ENCODE measurements at places on chromosomes 16 and 17.

DNA sequence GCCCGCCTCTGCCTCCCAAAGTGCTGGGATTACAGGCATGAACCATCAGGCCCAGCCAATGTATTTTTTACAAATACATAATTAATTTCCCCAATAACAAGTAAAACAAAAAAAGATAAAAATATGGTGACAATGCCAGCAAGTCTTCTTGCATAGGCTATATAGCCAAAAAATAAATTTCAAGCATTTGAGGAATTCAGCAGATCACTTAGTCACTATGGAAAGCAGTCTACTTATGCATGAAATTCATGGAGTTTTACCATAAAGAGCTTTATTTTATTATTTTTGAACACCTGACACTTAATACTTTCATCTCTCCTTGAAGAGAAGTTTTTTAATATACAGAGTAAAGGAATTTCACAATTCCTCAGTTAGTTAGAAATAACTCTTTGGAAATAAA, 56.4 kb downstream of the BRIP1 start:
- DNase-seq, result no peak

- DNase-seq, result peak; percentile 6
Measured at GRCh38 chr16:61014869-61015268, 1021.4 kb downstream of the CDH8 start.

DNA sequence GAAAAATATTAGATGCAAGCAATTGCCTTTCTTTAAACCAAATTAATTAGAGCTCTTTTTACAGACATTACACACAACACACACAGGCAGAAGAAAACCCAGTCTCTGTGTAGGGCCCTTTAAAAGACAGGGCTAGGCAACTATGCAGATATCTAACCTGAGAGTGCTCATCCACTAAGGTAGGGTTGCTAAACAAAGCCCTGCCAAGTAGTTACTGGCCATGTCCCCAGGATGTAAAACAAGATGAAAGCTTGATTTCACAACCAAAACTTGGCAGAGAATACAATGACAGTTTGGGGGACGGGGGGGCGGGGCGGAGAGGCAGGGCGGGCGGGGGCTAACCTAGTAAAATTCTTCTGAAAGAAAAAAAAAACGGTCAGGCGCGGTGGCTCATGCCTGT, 669.0 kb upstream of the CA10 start:
- DNase-seq, result no peak

DNA sequence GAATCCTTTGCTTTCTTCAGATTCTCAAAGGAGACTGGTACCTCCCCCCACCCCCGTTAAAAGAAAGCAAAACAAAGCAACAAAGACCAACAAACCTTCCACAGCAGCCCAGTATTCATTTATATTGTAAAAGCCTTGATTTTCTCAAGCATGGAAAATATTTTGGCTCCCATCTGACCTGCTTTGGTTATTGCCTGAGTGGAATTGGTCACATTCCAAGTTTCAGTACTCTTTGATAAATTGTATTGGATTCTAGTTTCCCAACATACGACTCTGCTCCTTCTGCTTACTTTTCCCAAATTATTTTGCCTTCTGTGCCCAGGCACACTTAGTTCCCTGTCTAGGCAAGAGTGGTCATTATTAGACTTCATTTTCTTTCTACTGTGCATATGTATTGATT, 1.3 kb downstream of the ABCC11 start:
- DNase-seq, result no peak

DNA sequence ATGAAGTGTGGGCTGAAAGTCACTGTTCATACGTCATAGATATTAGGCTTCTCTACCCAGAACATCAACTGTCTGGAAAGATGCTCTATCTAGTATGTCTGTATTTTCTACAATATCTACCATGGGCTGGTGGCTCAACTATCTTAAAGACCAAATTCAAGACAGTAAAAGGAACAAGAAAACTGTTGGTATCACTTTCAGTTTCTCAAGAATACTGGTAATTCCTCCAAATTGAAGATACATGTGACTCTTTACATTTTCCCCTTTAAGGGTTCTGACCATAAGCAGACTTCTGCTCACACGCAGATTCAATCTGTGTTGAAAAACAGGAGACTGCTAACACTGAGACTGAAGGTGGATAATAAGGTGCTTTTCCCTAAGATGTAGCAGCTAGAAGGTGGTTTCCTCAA, 24.2 kb downstream of the XPO6 start:
- no peak for DNase-seq

DNA sequence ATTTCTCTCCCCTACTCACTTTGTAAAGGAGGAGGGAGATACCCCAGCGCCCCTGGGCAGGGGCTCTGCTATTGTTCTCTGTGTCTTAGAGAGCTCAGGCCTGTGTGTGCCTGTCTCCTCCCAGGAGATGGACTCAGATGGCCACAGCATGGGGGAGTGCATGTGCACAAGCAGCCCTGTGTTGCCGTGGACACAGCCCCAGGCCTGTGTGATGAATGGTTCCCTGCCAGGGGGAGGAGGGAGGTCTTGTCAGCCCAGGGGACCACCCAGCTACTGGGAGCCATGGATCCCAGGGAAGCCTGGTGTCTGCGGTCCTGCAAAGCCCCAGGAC, 26.3 kb downstream of the GINS2 start:
- DNase-seq, result no peak

- DNase-seq, result no peak
Measured at GRCh38 chr17:43857957-43858600, 11.1 kb downstream of the CD300LG start.

- DNase-seq, result no peak
Measured at GRCh38 chr17:8055851-8056231, 17.0 kb downstream of the ALOX15B start.

DNA sequence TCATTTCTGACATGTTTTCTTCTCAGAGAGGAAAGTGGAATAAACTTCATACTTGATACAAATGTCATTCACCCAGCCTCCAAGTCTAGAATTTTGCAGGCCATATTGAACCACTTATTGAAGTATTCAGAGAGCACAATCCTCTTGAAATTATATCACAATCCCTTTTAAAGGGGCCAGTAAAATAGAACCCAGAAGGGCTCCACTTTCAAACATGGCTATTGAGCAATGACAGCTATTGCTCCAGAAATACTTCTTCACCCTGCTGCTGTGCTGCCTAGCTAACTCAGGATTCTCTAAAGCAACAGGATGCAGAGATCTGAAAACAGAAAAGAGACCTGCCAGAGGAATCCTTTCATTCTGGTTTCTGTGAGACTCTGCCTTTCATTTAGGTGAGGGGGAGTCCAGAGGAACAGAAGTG, 275.0 kb upstream of the CDH5 start:
- DNase-seq, result no peak

DNA sequence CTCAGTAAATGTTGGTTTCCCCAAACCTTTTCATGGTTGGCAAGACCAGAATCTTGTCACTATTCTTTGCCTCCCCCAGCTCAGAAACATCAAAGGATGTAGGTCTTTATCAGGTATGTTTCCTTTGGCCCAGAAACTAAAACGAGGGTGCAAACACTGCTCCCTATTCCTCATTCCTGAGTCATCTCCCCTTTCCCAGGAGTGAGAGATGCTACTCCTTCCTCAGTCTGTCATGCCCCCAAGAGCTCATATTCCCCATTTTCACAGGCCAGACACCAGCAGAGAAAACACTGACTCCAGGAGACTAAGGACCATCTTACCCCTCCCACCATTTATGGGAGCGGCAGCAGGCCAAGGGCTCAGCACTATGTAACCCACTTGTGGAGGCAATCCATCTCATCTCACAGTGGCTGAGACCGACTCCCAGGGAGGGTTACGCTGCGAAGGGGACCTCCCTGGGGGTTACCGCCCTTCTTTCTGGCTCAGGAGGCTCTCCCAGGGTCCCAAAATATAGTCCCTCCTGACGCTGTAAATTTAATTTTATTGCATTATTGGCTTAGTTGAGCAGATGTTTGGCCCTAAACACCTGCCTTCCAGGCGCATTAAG, 1.5 kb downstream of the GEMIN4 start:
- no peak for DNase-seq

- DNase-seq, result peak; percentile 9
Measured at GRCh38 chr17:35660902-35661301, 70.5 kb upstream of the RASL10B start.

DNA sequence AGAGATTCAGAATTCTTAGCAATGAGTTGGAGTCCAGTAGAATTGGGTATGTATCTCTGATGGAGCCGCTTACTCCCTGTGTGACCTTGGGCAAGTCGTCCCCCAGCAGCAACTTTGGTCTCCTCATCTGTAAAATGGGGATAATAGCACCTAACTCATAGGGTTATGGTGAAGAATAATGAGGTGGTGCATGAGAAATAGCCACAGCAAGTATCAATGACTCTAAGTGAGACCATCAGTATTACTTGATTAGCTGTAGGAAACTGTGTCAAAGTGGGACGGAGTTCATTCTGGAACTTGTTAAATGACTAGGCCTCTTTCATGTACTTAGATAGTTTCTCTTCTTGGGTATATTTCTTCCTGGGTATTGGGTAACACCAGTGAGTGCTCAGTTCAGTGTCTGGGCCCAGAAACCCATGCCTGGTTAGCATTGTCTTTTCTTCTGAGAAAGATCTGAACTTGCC, 6.4 kb downstream of the PRKCB start:
- DNase-seq, result no peak

GRCh38 chr17:49193513-49194296, 16.7 kb downstream of the GNGT2 start:
- DNase-seq, result peak; percentile 91

GRCh38 chr17:10151667-10152496, 46.5 kb downstream of the GAS7 start:
- no peak for DNase-seq

DNA sequence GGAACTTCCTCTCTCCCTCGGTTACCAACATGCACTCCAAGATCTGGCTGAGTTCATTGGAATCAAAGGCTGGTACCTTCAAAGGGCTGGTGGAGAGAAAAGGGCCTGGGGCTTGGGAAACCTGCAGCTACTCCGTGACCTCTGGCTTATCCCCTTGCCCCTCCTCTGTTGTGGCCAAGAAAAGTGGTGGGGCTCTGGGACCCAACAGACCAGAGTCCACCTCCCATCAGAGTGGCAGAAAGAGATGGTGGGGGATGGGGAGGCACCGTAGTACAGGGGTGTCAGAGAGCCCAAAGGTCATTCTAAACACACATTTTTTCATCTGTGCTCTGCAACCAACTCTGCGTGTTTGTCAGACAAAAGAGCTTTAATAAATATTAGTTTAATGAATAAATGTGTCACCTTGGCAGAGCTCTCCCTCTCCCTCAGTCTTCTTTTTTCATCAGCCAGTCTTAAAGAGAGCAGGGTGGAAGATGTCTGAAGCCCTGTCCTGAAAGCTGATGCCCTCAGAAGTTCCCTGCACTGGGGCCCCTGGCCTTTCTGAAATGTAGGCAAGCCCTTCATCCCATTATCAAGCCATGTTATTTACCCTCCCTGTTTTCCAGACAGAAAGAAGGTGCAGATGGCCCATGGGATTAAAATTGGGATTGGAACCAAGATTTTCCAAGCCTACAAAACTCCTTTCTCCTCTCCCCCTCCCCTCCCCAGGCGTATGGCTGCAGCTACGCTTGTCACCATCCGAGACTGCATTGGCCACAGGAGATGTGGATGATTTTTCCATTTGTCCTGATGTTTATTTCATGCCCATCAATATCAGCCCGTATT, 227.3 kb downstream of the CCDC182 start:
- DNase-seq, result peak; percentile 94

GRCh38 chr17:13035420-13035819, 17.6 kb upstream of the ELAC2 start:
- DNase-seq, result no peak

GRCh38 chr16:84075376-84075775, 32.8 kb upstream of the SLC38A8 start:
- no peak for DNase-seq

DNA sequence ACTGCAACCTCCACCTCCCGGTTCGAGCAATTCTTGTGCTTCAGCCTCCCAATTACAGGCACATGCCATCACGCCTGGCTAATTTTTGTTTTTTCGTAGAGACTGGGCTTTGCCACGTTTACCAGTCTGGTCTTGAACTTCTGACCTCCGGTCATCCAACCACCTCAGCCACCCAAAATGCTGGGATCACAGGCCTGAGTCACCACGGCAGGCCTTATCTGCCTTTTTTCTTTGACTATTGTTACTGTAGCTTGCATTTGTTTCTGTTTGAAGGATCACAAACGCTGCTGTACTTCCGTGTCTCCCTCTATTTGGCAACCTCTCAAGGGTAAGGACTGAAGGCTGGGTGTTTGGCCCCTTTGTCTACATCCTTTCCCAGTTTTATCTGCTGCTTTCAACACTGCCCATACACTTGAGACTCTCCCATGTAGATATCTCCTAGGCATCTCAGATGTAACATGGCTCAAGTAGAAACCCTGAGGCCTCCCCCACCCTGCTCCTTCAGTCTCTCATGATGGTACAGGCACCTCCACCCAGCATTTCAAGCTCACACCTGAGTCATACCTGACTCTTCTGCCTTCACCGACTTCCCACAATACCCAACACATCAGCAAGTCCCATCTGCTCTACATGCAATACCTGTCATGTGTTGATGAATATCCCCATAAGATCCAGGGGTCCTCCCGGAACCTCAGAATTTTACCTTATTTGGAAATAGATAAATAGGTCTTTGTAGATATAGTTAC, 219.0 kb downstream of the CPPED1 start:
- no peak for DNase-seq

- DNase-seq, result no peak
Measured at GRCh38 chr17:76930107-76930506, 61.9 kb downstream of the MGAT5B start.

- DNase-seq, result no peak
Measured at GRCh38 chr17:21375162-21375560, 996 bp upstream of the KCNJ12 start.

DNA sequence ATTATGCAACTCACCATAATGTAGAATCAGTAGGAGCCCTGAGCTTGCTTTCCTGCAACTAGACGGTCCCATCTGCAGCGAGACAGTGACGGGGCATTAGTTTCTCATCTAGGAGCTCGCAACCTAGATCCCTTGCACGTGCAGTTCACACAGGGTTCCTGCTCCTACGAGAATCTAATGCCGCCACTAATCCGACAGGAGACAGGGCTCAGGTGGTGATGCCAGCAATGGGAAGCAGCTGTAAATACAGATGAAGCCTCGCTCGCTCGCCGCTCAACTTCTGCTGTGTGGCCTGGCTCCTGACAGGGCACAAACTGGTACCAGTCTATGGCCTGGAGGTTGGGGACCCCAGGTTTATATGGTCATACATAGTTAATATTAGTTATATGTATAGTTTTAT, 394.5 kb downstream of the NPIPA8 start:
- DNase-seq, result peak; percentile 84

DNA sequence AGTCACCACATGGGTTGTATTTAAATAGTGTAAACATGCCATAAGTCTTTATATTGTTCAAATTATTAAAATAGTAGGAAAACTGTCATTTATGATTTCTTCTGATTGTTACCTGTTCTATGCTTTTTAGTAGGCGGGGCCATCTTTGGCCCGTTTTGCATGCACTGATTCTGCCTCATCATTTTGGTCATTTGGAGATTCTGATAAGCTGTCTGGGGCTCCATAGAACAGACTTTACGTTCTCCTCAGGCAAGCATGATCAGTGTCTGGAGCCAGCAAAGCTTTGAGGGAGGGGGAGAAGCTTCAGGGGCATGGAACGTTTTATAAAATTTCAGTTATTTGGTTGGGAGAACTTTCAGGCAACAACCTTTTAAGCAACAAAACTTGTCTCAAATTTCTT, 8.8 kb downstream of the NDEL1 start:
- DNase-seq, result no peak
